ENCODE measurements at places on chromosomes 1 and 21.

DNA sequence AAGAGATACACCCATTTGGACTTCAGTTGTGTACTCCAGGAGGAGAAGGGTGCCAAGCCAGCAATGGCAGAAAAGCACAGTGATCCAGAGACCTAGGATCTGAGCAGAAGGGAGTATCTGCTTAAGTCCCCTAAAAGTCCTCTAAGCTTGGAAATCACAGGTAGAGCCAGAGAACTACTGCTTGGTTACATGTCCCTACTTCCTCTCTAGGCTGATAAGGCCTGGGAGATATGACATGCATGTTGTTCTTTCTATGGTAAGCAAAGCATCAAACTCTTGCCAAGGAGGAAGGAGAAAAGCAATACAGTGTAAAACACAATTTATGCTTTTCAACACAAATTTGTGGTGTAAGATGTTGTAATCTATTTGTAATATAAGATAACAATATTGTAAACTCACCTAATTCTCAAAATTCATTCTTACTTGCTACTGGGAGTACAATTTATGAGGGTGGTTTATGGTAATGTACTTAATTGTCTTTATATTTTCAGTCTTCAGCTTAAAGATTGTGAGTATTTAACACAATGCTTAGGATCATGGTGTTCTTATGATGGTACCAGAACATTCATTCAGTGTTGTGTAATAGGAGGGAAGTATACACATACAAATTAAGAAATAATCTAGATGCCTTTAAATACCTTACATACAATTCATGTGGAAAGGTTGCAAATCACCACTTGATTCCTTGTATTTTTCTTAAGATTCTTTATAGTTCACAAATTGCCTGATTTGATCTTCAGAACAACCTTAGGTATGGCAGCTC lies 49.1 kb upstream of the GNG12 start:
- DNase-seq = no peak

GRCh38 chr1:172397221-172397620 lies 23.3 kb upstream of the C1orf105 start:
- DNase-seq = no peak

DNA sequence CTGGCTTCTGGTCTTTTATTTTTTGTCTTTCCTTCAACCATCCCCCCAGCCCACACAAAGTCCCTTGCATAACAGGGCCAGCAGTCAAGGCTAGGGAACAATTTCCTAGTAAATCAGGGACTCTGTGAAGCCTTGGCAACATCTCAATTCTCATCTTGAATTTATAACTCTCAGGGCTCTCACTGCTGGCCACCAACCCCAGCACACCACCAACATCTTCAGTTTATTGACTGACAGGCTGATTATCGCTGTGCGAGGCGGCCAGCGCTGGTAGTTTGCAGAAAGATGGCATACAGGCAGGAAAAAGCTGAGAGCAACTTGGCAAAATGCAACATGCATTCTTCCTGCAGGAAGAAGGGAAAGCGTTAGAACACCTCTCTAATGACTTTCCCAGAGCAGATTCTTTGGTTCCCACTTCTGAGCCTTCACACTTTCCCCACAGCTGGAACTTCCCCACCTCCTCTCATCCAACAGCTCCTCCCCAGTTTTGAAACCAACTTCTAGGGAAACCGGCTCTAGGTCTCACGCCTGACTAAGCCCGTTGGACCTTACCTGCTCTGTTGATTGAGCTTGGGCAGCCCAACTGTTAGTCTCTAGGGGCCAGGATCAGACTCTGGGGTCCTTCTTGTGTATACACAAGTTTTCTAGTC lies 26.3 kb upstream of the CSF1 start:
- no peak for DNase-seq

DNA sequence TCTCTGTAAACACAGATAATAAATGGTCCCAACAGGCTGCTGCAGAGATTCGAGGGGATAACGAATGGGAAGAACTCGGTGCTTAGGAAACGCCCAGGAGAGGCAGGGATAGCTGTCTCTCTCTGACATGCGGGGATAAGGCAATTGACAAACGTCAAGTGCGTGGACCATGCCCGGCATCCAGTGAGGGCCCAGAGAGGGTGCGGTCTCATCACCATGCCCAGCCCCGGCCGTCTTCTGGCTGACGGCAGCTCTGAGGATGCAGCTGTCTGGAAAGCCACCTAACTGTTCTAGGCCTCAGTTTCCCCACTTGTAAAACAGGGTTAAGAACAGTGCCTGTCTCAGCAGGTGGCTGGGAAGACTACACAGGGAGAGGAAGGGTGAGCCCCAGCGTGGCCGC lies 48.1 kb downstream of the ACOT7 start:
- no peak for DNase-seq

DNA sequence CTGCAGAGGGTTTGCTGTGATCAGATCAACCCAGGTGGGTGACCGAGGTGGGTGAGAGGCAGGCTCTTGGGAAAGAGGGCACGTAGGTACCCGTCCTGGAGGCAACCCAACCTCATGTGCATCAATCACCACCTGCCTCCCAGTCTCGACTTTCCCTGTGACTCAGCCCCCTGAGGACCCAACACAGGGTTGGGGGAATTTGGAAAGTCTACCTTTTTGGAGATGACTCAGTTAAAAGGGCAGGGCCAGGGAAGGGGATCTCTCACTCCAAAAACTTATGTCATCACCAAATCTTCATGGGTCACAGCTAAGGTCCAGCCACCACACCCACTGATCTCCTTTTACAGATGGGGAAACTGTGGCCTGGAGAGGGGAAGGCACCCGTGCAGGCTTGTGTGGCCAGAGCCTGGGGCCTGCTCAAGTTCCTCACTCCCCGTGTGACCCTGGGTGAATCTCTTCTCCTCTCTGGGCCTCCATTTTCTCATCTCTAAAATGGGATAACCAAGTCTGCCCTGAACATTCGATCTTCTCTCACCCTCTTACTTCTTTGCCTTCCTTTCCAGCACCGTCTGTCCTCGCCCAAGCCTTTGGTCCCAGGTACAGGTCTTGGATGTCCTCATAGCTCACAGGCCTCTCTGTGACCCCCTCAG lies 34.6 kb upstream of the WNT4 start:
- no peak for DNase-seq

DNA sequence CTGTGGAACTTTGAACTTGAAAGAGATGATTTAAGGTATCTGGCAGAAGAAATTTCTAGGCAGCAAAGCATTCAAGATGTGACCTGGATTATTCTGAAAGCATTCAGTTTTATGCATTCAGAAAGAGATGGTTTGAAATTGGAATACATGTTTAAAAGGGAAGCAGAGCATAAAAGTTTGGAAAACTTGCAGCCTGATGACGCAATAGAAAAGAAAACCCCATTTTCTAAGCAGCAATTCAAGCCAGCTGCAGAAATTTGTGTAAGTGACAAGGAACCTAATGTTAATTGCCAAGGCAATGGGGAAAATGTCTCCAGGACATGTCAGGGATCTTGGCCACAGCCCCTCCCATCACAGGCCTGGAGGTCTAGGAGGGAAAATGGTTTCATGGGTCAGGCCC lies 354.0 kb downstream of the ZNF326 start:
- no peak for DNase-seq

- no peak for DNase-seq
Measured at GRCh38 chr1:234454926-234455325, 24.1 kb downstream of the TARBP1 start.

DNA sequence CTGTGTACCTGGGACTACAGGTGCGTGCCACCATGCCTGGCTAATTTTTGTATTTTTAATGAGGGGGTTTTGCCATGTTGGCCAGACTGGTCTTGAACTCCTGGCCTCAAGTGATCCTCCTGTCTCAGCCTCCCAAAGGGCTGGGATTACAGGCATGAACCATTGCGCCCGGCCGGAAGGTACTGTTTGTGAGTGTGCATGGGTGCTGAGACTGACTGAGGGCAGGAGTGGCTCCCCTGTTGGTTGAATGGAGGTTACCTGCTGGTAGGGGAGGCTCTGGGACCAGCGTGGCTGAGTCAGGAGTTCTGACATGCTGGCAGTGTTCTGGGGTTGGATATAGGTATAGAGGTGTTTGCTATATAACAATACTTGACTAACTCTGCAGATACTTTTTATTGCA lies 10.4 kb downstream of the PRMT2 start:
- no peak for DNase-seq

- DNase-seq = no peak
Measured at GRCh38 chr1:151596166-151596953, 15.5 kb upstream of the SNX27 start.

GRCh38 chr1:247336390-247336789 lies 4.7 kb upstream of the ZNF496 start:
- DNase-seq = no peak

Data from activated T-helper 1 cell treated with Interleukin-2 at 50 U/mL for 16 hours (primary cell).